Psoas muscle (tissue), 8 donors: ENCODE measurements at places on chromosomes 7 and 10. TPM values are rescaled to one million over a fixed set of nuclear protein-coding genes. Genes with fewer than 3 reads are reported as not detected.

The OR6B1 gene
- not detected for total RNA-seq

The DNAH11 gene
- 0.59 TPM for total RNA-seq

DNA sequence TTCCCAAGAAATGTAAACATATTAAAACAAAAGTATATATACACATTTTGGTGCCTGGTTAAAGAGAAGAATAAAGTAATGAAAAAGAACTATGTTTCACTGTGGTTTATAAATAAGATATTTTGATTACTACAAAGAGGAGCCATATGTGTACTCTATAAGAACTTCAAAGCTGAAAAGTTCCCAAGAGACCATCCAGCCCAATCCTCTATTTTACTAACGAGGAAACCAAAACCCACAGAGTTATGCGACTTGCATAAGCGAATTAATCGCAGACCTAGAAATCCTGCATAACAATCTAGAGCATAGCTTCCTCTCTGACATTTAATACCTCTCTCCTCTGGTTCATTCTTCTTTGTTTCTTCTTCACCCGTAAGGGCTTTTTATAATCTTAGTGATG is 937.1 kb downstream of the CNTNAP2 start:
- DNase-seq, result no peak

DNA sequence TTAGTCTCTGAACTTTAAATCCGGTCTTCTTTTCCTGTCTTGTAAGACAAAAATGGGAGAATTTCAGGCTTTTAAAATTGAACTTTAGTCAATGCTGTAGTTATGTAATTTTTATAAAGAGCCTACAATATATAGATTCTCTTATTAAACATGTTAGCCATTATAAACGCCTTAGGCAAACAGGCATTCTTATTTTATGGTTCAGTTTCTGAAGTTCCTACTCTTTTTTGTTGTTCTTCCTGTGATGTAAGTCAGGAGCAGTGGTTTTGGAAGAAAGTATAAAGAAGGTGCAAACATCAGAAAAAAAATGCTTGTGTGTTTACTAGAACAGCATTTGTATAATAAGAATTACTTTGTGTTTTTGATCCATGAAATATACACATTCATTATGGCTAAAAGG is 41.6 kb downstream of the BICC1 start:
- no peak for DNase-seq

The CCL26 gene
- total RNA-seq, result not detected
